ENCODE measurements at places on chromosomes 12 and 14. TPM values are rescaled to one million over a fixed set of nuclear protein-coding genes. Genes with fewer than 3 reads are reported as not detected.

ABCD2 gene
- 5.0 TPM for total RNA-seq

NOVA1 gene
- not detected for total RNA-seq

HOXC13 gene
- total RNA-seq: not detected

KCNH3 gene
- total RNA-seq: 1.2 TPM

PAH gene
- not detected for total RNA-seq

RNFT2 gene
- total RNA-seq: 15.8 TPM
